Right renal cortex interstitium (tissue), 3 donors: ENCODE measurements at places on chromosomes 5 and 9.

- no peak for DNase-seq
Observed at GRCh38 chr5:36875051-36875789, 1.3 kb upstream of the NIPBL start.

- DNase-seq = no peak
Observed at GRCh38 chr9:91320299-91320698, 41.4 kb downstream of the AUH start.

GRCh38 chr5:61299261-61299681 is 32.8 kb upstream of the ZSWIM6 start:
- DNase-seq = no peak

DNA sequence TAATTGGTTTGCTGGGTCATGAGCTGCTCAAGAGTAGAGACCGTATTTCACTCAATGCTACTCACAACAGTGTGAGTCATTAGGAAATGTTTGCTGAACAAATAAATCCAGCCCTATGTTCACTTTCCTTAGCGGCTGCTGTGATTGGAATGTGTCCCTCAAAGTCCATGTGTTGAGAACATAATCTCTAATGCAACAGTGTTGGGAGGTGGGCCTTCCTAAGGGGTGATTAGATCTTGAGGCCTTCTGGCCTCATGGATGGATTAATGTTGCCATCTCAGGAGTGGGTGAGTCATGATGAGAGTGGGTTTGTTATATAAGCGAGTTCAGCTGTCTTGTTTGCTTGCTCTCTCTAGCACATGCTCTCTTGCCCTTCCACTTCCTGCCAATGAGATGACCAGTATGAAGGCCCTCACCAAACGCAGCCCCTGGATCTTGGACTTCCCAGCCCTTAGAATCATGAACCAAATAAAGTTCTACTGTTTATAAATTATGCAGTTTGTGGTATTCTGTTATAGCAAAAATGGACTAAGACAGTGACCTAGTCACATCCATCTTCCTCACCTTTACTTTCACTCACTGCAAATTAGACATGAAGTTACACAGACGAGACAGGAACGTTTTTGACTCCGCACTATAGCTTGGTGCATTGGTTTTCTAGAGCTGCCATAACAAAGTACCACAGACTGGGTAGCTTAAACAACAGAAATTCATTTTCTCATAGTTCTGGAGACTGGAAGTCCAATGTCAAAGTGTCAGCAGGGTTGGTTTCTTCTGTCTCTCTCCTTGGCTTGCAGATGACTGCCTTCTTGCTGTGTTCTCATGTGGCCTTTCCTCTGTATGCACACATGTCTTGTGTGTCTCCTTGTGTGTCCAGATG is 50.9 kb upstream of the FAM169A start:
- no peak for DNase-seq
